ENCODE measurements at places on chromosomes 4 and X.
A peak's percentile ranks its signal among the peaks of the same experiment; 100 is the strongest.

- DNase-seq, result peak; percentile 2
Observed at GRCh38 chrX:46376246-46376885, 168.9 kb downstream of the ZNF674 start.

- no peak for DNase-seq
Observed at GRCh38 chrX:97060020-97060419, 176.3 kb downstream of the RPA4 start.

DNA sequence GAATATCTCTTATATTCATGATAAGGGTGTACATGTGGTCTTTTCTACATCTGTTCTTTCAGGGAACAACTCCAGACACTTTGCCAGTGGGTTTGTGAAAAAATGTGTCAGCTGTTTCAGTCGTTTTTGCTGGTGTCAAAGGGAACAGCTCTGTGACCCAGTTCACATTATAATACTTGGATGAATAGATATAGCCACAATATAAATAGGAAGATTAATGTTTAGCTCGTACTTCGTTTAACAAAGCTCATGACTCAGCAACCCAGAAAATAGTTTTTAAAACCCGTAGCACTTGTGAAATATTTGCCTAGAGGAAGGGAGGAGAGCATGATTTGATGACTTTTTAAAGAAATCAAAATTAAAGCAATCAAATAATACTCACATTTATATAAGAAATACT, 7.9 kb downstream of the LIAS start:
- no peak for DNase-seq

GRCh38 chr4:182680234-182680653, 236.9 kb downstream of the DCTD start:
- DNase-seq, result no peak

DNA sequence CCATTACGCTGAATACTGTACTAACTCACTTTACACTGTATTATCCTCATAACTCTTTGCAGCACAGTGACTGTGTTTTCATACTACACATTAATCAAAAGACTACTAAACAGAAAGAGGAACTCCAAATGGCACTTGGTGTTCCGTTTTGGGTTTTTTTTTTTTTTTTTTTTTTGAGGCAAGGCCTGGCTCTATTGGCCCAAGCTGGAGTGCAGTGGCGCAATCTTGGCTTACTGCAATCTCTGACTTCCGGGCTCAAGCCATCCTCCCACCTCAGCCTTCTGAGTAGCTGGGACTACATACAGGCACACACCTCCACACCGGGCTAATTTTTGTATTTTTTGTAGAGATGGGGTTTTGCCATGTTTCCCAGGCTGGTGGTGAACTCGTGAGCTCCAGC, 10.7 kb downstream of the KLHL8 start:
- no peak for DNase-seq

DNA sequence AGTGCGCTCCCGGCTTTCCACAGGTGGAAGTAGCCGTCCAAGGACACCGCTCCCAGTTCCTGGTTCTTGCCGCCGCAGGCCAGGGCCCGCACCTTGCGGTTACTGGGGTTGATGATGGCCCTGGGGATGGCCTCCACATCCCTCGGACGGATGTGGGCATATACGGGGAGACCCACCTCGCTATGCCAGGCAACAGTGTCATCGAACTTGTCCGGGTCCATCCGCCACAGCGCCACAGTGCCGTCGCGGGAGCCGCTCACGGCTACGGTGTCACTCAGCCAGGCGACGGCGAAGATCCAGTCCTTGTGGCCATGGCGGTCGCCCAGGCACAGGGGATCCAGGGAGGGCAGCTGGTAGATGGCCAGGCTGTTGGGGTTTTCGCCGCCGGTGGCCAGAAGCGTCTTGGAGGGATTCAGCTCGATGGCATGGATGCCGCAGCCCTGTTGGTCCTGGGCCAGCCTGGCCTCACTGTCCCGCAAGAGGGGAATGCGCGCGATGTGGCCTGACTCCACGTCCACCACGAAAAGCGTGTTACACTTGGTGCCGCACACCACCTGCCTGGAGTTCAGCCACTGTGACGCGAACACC, 795 bp downstream of the DCAF12L1 start:
- DNase-seq, result no peak

GRCh38 chr4:15410750-15411149, 17.1 kb upstream of the C1QTNF7 start:
- DNase-seq, result no peak

DNA sequence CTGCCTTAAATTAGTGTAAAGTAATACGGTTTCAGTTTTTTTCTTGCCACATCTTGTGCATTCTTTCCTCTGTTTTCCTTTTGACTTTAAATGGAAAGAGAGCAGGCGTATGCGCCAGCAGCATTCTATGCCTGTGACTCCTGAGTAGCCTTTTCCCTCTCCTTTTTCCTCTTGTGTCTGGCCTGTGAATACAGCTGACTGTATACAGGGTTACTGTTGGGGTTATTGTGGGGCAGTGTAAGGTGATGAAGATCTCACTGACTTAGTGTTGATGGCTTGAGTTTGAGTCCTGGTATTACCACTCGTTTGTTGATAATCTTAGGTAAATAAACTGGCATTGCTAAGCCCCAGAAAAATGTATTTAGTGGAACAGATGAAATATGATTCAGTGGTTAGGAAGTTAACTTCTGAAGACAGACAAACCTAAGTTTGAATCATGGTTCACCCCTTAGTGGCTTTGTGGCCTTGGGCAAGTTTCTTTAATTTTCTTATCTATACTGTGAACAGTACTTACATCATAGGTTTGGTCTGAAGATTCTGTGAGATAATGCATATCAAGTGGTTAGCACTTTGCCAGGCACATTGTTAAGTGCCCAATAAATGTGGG, 105.1 kb downstream of the FNIP2 start:
- no peak for DNase-seq

DNA sequence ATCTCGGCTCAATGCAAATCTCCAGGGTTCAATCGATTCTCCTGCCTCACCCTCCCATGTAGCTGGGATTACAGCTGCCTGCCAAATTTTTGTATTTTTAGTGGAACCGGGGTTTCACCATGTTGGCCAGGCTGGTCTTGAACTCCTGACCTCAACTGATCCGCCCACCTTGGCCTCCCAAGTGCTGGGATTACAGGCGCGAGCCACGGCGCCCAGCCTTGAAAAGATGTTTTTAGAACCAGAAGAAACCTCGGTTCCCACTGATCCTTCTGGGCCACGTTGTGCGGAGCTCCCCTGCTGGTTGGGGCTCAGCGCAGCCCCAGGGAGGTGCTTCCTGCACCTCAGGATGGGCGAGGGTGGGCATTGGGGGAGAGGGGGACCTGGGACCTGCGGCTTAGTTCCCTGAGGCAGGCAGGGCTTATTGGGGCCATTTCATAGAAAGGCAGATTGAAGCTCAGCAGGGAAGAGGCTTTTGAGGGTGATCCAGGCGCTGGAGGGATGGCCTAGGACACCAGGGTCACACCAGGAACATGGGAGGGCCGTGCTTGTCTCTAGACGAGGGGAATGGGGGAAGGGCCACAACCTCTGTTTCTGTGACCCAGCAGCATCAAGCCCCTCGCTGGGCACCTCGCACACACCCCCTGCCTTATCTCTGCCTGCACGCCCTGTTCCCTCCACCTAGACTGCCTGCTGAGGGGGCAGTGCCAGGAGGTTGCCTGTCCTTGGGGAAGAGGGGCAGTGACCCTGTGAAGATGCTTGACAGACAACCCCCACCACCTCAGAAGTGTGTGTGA, 6.3 kb upstream of the ADD1 start:
- no peak for DNase-seq

DNA sequence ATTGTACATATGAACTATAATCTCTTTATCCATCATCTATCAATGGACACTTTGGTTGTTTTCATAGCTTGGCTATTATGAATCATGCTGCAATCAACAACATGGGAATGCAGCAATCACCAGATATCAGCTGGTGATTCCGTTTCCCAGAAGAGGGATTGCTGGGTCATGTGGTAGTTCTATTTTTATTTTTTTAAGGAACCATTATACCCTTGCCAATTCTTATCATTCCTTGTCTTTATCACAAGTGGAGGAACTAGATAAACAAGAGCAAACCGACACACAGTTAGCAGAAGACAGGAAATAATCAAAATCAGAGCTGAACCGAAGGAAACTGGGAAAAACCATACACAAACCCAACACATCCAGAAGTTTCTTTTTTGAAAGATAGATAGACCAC, 14.5 kb upstream of the LNX1 start:
- DNase-seq, result no peak

DNA sequence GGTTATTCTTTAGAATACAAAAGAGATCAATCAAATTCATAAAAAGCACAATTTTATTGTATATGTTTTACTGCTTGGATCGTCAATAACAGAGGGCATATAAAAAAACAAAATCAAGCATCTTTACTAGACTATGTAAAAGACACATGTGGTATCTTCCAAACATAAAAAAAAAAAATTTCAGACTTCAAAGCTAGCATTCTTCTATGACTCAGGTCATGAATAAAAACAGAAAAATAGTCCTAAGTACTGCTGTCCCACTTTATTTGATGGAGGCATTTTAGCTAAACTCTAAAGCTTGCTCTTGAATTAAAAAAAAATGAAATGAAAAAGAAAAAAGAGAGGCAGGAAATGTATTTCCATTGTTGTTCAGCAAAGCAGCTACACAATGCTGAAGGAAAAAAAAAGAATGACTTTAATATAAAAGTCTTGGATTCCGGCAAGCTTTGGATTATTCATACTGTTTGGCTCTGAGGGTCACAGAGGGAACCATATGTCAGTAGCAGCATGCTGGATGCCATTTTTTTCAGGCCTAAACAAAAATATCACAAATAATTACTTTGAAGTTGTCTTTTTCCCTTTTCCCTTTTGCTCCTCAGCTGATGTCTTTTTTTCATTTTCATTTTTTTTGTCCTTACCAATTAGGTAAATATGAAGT, 249.1 kb upstream of the DIAPH2 start:
- no peak for DNase-seq

GRCh38 chr4:83282049-83282535, 2.5 kb downstream of the COQ2 start:
- peak; percentile 20 for DNase-seq

GRCh38 chrX:23938690-23939089, 30.9 kb downstream of the CXorf58 start:
- no peak for DNase-seq

GRCh38 chr4:47469951-47470350, 6.4 kb upstream of the COMMD8 start:
- no peak for DNase-seq

DNA sequence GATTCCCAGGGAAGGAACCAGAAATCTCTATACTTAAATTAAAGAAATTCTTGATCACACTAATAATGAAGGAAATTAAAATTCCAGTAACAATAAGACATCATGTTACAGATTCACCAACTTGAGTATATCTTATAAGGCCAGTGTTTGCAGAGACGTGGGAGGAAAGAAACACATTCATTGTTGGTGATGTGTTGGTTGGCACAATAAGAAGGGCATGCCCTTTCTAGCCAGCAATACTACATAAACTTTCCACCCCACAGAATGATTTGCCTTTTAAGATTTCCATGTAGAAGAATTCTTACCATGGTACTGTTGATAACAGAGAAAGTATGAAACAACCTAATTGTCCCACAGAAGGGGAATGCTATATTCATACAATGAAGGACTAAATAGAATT, 581.5 kb downstream of the STIM2 start:
- no peak for DNase-seq

GRCh38 chr4:74327762-74328161, 19.5 kb downstream of the EPGN start:
- no peak for DNase-seq

Data from NCI-H1930 (cell line).